T-cell (primary cell): ENCODE measurements at places on chromosomes 12 and 14. TPM values are rescaled to one million over a fixed set of nuclear protein-coding genes. Genes with fewer than 3 reads are reported as not detected.

DNA sequence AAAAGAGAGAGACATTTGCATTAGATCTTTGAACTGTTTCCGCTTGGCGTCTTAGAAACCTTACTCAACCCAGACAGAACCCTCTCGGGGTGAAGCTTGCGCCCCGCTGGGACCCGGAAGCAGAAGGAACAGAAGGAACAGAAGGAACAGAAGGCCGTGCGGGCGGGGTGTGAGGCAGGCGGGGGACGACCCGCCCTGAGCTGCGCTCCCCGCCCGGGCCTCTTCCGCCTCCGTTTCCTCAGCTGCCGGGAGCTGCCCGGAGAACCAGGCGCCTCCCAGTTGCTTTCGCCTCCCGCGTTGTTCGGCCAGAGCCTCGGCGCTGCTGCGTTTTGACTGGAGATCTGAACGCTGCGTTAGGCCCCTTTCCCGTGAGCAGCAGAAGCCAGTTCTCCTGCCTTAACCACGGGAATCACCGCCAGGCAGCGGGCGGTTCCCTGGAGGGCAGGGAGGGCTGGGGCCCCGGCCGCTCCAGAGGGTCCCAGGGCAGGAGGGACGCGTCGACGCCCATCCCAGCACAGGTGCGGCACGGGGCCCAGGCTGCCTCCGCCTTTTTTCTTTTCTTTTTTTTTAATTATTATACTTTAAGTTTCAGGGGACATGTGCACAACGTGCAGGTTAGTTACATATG lies 19.3 kb upstream of the MMP17 start:
- peak overlapping the region; percentile 47 for H3K4me3 ChIP-seq
- H3K27me3 ChIP-seq, result peaks cover 8% of the 10 kb centered on the region
- no peaks in the 10 kb centered on the region for H3K4me1 ChIP-seq
- DNase-seq, result no peak

DNA sequence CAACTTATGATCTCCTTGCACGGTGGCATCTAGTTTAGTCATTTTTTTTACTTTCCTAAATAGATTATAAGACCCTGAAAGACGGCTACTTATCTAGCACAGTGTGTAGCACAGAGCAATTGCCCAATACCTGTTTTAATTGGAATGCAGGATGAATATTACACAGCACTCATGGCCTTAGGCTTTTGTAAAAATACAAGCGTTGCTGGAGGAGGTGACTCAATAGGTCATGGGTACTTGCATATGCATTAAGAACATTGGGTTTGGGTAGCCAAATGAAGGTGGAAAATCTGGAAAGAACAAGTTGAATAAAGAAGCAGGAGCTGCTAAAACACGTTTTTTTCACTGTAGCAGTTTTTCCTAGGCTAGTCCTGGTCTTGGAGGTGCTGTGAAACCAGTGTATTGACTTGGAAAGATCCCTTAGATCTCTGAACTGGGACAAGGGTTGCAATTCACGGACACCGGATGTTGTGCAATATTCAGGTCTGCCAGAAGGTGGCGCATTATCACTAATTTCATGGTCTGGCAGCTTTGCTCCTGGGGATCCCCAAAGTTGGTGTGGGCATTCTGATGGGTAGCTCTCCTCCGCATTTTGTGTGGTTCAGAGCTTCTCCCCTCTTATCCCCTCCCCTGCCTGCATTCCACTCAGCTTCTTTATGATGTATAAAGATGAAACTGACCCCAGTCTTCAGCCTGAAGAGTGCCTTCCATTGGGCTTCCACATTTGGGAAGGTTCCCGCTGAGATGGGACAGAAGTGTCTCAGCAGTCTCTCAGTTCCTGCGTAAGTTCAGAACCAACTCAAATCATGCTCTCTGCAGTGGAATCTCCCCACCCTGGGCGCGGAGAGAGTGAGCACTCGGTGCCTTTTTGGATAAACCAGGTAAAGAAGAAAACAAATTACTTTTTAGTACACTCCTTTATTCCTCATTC lies 278.3 kb downstream of the NRXN3 start:
- H3K4me3 ChIP-seq, result no peak overlapping the region
- no peak overlapping the region for H3K27ac ChIP-seq
- H3K36me3 ChIP-seq, result no peaks in the 10 kb centered on the region
- H3K4me1 ChIP-seq, result no peaks in the 10 kb centered on the region
- no peaks in the 10 kb centered on the region for H3K27me3 ChIP-seq

DNA sequence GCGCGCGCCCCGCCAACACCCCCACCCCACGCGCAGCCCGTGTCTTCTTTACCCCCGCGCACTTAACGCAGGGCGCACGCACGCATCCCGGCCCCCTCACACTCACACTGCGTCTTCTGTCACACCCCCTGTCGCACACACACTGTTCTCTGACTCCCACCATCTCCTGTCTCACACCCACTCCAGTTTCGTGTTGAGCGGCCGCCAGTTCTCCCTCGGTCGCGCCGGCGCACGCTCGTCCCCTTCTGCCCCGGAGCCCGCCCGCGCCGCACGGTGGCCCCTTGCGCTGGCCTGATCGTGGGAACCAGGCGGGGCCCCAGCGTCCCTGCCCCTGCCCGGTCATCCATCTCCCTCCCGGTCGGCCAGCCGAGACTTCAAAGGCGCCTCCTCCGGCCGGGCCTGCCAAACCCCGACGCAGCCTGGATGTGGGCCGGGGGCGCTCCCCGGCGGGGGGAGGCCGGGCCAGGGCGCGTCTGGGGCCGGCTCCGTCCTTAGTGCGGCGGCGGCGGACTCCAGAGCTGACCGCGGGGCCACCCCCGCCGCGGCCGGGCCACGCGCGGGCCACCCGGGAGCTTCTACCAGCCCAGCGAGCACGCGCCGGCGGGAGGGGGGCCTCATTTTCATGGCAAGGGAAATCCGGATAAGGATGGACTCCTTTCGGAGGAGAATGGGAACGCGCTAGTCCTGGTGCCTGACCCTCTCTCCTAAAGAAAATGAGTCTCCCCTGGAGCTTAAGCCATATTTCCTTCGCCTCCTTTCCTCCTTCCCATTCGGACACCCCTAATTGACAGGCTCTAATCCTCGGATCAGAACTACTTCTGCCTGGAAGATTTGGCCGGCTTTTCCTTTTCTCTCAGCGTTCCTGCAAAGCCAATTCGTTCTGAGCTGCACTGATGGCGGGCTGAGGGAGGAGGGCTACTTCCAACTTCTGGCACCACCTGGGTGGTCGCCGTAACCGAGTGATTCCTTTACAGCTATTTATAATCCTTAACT lies 82.0 kb upstream of the HMGA2 start:
- H3K27me3 ChIP-seq, result peaks cover 15% of the 10 kb centered on the region
- H3K27ac ChIP-seq, result no peak overlapping the region
- H3K4me3 ChIP-seq, result peak overlapping the region; percentile 60
- no peak for DNase-seq
- H3K4me1 ChIP-seq, result peaks cover 9% of the 10 kb centered on the region
- no peaks in the 10 kb centered on the region for H3K36me3 ChIP-seq

GRCh38 chr14:98858158-98858557 lies 413.8 kb downstream of the BCL11B start:
- no peaks in the 10 kb centered on the region for H3K4me1 ChIP-seq
- H3K4me3 ChIP-seq, result no peak overlapping the region
- no peak for DNase-seq
- H3K27me3 ChIP-seq, result no peaks in the 10 kb centered on the region
- no peak overlapping the region for H3K27ac ChIP-seq
- no peaks in the 10 kb centered on the region for H3K36me3 ChIP-seq

DNA sequence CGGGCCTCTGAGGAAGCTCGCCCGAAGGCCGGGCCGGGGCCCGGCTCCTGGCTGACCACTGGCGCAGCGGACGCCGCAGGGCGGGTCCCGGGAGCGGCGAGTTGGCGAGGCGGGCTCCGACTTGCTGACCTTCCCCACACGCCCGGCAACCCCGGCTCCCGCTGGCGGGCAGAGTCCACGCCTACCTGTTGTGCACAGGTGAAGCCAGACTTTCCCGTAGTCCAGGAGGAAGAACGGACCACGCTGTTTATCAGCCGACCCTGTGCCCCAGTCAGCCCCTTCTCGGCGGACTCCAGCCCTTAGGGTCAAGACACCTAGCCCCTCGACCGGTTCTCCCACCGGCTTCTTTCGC lies 407 bp downstream of the HEATR5A start:
- no peaks in the 10 kb centered on the region for H3K36me3 ChIP-seq
- no peak for DNase-seq
- H3K27me3 ChIP-seq, result no peaks in the 10 kb centered on the region
- H3K4me1 ChIP-seq, result peaks cover 3% of the 10 kb centered on the region

CISTR gene
- total RNA-seq, result not detected

NXPH4 gene
- 0.49 TPM for total RNA-seq
